Activated T-cell treated with anti-CD3 and anti-CD28 coated beads for 4 hours (primary cell): ENCODE measurements at places on chromosomes 6 and 20.

GRCh38 chr20:46011631-46012482 is 3.1 kb downstream of the MMP9 start:
- DNase-seq: no peak

GRCh38 chr6:100185615-100186014 is 191.6 kb upstream of the MCHR2 start:
- no peak for DNase-seq

- no peak for DNase-seq
These were observed 663 bp downstream of the C6orf15 start for GRCh38 chr6:31111712-31112111.

DNA sequence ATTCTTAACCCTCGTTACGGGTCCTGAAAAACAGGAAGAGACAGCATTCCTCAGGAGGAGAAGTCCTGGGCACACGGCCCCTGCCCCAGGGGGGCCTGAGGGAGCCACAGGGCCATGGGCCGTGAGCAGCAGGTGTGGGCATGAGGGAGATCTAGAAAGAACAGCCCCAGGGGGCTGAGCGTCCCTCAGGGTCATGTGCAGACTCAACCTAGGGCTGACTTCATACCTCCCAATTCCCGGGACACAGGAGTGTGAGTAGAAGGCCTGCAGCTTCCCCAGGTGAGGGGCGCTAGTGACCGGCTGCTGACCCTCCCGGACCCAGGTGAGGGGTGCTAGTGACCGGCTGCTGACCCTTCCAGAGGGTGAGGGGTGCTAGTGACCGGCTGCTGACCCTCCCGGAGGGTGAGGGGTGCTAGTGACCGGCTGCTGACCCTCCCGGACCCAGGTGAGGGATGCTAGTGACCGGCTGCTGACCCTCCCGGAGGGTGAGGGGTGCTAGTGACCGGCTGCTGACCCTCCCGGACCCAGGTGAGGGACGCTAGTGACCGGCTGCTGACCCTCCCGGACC is 35.1 kb downstream of the FRMD1 start:
- DNase-seq: no peak

DNA sequence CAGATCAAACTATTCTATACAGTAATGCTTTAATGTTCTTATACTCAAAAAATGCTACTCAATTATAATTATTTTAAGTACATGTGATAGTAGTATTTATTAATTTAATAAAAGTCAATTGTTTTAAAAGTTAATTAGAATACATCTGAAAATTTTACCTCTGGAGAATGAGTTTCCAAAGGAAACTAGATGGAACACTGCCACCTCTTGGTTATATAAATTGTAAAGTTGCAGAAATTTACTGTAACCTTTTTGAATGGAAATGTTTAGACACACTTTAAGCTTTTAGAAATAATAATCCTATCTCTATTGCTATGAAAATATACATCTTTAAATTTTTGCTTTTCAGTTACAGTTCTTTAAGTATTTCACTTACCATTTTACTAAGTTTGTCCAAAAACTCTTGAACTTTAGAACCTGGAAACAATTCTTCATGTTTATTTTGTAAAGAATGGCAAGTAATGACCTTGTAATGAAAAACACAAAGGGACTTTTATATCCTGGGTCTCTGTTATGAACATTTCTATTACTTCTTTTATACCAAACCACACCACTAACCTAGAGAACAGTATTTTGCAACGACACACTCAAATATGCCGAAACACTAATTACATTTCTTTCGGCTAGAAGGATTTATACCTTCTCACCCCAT is 10.9 kb upstream of the BMP5 start:
- no peak for DNase-seq

GRCh38 chr6:148464319-148465010 is 121.8 kb downstream of the SASH1 start:
- peak; percentile 38 for DNase-seq

- no peak for DNase-seq
These were observed 43.2 kb downstream of the TMEM242 start for GRCh38 chr6:157280157-157280556.

- no peak for DNase-seq
These were observed 386.8 kb downstream of the HDGFL1 start for GRCh38 chr6:22956029-22956681.

DNA sequence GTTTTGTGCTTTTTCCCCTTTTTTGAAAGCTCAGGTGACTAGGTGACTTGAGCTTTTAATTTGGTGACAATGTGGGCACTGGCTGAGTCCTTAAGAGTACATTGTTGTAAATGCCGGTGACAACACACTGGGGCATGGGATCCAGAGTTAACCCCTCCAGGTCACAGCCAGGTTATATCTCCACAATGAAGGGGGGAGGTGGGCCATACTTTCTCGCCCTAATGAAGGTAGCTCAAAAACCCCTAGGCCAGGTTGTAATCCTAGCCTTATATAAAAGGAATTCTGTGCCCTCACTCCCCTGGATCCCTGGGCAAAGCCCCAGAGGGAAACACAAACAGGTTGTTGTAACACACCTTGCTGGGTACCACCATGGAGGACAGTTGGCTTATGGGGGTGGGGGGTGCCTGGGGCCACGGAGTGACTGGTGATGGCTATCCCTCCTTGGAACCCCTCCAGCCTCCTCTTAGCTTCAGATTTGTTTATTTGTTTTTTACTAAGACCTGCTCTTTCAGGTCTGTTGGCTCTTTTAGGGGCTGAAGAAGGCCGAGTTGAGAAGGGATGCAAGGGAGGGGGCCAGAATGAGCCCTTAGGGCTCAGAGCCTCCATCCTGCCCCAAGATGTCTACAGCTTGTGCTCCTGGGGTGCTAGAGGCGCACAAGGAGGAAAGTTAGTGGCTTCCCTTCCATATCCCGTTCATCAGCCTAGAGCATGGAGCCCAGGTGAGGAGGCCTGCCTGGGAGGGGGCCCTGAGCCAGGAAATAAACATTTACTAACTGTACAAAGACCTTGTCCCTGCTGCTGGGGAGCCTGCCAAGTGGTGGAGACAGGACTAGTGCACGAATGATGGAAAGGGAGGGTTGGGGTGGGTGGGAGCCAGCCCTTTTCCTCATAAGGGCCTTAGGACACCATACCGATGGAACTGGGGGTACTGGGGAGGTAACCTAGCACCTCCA is 2.2 kb upstream of the VEGFA start:
- no peak for DNase-seq

- no peak for DNase-seq
These were observed 46.9 kb upstream of the POPDC3 start for GRCh38 chr6:105226598-105227294.

- DNase-seq: no peak
These were observed 76.8 kb upstream of the PIM1 start for GRCh38 chr6:37092923-37093727.

- no peak for DNase-seq
These were observed 36.3 kb upstream of the TENT5A start for GRCh38 chr6:81788748-81789147.

DNA sequence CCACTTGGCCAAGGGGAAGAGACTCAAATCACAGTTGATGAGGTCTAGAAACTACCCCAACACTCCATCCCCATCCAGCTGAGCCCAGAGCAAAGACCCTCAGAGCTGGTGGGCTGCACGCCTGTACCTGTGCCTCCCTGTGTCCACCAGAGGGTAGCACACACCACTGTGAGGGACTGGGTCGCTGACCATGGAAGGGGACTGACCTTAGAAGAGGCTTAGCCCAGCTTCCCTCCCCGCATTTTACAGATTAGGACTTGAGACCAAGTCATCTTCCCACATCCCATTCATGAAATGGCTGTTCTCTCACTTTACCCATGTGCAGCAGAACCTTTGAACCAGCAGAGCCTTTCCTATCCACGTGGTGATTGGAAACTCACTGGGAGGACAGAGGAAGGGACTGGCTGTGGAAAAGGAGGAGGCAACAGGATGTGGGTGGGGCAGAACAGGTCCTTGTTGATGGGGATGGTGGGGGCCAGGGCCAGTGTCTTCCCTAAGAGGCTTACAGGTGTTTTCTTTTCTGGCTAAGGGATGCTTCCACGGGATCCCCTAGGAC is 44.3 kb downstream of the CPXM1 start:
- no peak for DNase-seq

- no peak for DNase-seq
These were observed 3.2 kb upstream of the NPBWR2 start for GRCh38 chr20:64110411-64111068.

DNA sequence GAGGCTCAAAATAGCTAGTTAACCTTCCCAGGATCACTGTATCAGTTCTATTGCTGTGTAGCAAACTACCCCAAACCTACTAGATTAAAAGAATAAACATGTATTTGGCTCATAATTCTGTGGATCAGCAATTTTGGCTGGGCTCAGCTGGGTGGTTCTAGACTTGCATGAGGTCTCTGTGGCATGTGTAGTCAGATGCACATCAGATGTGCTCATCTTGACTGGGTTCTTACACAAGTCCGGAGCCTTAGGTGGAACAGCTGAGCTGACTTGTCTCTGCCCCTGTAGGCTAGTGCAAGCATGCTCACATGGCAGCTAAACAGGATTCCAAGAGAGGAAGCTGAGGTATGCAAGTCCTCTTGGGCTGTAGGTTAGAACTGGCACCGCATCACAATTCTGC is 173.2 kb upstream of the PRND start:
- no peak for DNase-seq

DNA sequence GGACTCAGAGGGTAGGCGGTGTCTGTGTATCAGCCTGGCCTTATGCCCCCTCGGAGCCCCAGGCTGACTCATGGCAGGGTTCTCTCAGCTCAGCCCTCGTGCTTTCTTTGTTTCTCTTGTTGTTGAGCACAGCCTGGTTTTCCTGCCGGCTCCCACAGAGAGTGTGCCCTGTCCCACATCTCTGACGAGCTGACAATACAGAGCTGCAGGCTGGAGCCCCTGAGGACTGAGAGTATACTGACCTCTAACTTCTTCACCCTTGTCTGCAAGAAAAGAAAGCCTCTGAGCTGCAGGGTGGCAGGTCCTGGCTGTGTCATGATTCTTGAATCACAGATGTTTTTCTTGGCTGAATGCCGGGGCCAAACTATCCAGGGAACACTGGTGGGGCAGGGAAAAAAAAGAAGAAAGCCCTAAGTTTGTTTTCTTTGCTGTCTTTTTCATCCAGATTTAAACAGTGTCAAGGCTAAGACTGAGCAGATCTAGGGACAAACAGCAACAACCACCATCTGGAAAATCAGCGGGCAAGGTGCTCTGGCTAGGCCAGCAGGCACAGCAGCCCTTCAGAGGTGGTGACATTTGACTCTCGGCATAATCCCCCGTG is 63.3 kb upstream of the ZNF133 start:
- DNase-seq: no peak

DNA sequence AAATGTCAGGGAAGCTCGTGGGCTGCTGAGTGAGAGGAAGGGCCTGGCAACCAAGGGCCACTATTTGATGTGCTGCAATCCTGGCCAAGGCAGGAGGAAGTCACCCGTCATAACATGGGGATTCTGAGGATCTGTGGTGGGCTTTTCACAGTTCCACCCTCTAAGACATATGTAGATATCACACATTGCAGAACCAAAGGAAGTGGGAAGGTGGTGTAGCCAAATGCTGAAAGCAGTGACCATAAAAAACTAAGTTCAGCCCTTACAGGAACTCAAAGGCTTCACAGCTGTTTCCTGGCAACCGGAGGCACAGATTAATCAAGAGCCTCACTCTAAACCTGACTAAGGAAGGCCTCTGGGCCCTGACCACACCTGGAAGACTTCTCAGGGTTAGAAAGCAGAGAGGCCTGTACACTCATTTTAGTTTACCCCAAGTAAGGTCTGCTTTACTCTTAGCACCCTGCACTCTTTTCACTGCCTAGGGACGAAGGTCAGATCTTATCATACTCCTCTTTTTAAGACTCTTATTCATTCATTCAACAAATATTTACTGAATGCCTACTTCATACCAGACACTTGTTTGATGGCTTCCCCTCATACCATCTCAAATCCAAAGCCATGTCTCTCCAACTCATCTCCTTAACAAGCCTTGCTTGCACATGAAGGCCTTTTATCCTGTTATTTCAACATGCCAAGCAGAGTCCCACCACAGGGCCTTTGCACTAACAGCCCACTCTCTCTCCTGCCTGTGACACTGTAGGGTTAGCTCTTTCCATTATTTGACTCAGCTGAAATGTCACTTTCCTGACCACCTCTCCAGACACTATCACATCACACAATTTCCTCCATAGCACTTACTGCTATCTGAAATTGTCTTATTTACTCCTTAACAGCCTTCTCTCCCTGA is 2.6 kb downstream of the UBE2V1 start:
- DNase-seq: no peak
